ENCODE measurements at places on chromosomes 3 and 15. TPM values are rescaled to one million over a fixed set of nuclear protein-coding genes. Genes with fewer than 3 reads are reported as not detected.

The DNASE1L3 gene
- 11.7 TPM for total RNA-seq

The CPEB1 gene
- not detected for total RNA-seq

The GOLGA6L4 gene
- 0.34 TPM for total RNA-seq

The SUSD5 gene
- not detected for total RNA-seq

The ZIC4 gene
- not detected for total RNA-seq

The TRPM1 gene
- 0.68 TPM for total RNA-seq

The GABRB3 gene
- total RNA-seq = 0.34 TPM

The TMOD3 gene
- 99.5 TPM for total RNA-seq

The CTXN2 gene
- not detected for total RNA-seq

The C2CD4A gene
- 3.0 TPM for total RNA-seq

The CCR1 gene
- not detected for total RNA-seq

The TPRG1 gene
- total RNA-seq = 0.34 TPM

The SERINC4 gene
- not detected for total RNA-seq

The TM4SF18 gene
- total RNA-seq = not detected

The CDV3 gene
- total RNA-seq = 308 TPM

The GOLGA8T gene
- total RNA-seq = not detected

The VGLL3 gene
- total RNA-seq = 14.7 TPM

The LIPC gene
- not detected for total RNA-seq

The XIRP1 gene
- total RNA-seq = not detected

The TLR9 gene
- 0.07 TPM for total RNA-seq

The LDHAL6B gene
- not detected for total RNA-seq

The SLC33A1 gene
- total RNA-seq = 81.7 TPM

Measured in nasal cavity respiratory epithelium epithelial cell of viscerocranial mucosa (primary cell).